ENCODE measurements at places on chromosomes 1 and 21.

- DNase-seq: no peak
Measured at GRCh38 chr21:37060296-37060695, 12.6 kb downstream of the PIGP start.

DNA sequence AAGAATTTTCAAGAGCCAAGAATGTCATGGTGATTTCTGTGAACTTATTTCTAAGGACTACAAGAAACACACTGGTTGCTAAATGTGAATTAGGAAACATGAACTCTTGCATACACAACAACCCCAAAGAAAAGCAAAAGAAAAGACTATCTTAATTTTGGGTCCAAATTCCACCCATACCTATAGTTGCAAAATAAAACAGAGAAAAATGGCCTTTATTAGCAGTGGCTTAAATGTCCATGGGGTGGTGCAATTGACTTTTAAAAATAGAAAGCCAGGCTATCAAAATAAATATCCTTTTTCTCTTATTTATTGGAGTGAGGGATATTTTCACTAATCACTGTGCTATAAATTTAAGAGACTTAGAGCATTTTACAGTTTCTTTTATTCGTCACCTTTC, 80.9 kb upstream of the DPYD start:
- no peak for DNase-seq

DNA sequence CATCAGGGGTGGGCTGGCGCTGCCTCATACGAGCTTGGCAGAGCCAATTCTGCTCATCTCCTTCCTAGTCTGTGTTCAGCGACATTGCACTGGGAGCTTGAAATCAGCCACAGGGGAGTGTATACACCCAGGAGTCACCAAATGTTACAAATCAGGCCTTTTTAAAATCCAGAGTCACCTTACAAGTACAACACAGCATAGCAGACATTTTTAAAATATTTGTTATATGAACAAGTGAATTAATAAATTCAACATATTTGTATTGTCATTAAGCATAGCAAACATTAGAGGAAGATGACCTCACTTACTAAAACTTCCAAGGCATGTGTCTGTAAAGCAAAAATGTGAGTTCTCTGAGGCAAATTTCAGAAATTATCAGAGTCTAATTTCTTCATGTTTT, 210.0 kb downstream of the HLX start:
- DNase-seq: no peak

DNA sequence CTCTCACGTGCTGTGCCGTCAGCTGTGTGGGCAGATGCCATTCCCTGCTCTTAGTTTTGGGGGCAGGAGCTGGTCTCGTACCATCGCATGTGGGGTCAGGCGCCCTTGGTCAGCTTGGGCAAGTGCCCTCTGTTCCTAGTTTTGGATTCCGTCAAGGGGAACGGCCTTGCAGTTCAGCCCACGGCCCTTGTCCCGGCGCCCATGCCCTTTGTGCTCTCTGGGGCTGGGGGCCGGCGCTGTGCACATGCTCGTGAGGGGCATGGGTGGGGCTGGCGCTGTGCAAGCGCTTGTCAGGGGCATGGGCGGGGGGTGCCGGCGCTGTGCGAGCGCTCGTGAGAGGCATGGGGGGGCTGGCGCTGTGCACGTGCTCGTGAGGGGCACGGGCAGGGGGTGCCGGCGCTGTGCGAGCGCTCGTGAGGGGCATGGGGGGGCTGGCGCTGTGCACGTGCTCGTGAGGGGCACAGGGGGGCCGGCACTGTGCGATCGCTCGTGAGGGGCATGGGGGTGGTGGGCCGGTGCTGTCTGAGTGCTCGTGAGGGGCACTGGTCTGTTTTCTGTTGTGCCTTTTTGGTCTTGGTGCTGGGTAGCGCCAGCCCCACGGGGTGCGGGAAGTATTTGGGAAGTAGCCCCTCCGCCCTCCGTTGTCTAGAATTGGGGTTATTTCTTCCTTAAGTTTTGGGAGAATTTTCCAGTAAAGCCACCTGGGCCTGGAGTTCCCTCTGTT, 29.5 kb upstream of the DIP2A start:
- no peak for DNase-seq

- no peak for DNase-seq
Measured at GRCh38 chr1:152836870-152837269, 5.8 kb upstream of the LCE6A start.

DNA sequence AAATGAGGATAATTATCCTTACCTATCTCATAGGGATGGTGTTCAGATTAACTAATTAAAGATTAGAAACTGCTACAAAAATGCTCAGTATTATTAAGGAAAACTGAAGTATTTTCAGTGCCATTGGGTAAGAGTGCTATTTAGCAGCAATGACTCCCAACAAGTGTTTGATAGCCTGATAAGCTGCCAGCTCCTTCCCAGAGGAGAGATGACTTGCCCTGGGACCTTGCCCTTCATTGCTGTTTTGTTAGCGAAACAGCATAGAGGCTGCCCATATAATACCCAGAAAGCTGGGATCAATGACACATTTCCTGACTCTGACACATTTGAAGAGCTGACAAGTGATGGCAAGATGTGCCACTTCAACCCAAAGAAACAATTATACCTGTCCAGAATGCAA, 592.2 kb downstream of the ADGRL2 start:
- DNase-seq: no peak

DNA sequence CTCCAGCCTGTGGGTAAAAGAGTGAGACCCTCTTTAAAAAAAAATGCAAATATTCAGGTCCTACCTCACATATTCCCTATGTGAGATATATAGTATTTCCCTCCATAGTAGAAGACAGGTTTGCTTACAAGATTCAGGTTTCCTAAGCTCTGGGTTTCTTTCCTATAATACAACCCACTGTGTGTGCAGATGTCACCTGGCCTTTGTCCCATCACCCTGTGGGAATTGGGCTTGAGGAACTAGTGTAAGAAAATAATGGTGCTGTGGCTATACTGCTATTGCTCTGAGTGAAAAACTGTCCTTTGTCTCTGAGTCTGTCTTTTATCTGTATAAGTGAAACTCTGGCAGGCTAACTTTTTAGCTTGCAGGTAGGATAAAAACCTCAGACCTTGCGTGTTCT, 13.0 kb downstream of the C1orf146 start:
- no peak for DNase-seq

DNA sequence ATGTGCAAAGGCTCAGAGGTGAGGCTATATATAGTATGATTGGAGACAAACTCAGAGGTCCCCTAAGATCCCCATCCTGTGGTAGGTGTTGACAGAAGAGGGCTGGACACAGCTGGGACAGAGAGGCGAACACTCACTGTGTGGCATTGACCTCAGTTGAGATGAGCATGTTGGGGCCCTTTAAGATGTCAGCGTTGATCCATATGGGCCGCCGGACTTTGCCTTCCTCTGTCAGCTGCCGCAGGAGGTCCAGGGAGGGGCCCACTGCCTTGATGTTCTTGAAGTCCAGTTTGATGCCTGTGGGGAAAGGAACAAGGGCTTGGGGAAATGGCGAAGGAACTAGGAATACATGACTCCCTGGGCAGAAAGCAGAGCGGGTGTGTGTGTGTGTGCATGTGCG, 8.8 kb downstream of the FAM151A start:
- DNase-seq: no peak

GRCh38 chr1:161159913-161160243, 578 bp downstream of the USP21 start:
- DNase-seq: no peak

GRCh38 chr1:195590649-195591048, 1017.6 kb downstream of the KCNT2 start:
- DNase-seq: no peak

GRCh38 chr1:241507189-241507863, 12.2 kb downstream of the FH start:
- DNase-seq: no peak

DNA sequence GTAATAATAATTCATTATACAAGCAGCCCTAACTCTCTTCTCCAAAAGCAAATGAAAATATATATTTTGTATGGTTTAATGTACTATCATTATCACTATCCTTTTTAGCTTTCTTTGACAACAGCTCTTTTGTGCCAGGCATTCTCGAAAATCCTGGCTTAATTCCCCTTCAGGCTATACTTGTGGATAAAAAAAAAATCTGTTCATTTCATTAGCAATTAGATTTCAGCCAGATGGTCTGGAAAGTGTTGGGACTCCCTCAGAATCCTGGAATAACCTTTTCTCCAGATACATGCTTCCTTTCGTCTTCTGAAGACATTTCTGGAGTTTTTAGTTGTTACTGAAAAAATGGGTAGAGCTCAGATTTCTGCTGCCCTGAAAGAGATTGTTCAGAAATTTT, 83.4 kb upstream of the PLPPR4 start:
- DNase-seq: no peak

DNA sequence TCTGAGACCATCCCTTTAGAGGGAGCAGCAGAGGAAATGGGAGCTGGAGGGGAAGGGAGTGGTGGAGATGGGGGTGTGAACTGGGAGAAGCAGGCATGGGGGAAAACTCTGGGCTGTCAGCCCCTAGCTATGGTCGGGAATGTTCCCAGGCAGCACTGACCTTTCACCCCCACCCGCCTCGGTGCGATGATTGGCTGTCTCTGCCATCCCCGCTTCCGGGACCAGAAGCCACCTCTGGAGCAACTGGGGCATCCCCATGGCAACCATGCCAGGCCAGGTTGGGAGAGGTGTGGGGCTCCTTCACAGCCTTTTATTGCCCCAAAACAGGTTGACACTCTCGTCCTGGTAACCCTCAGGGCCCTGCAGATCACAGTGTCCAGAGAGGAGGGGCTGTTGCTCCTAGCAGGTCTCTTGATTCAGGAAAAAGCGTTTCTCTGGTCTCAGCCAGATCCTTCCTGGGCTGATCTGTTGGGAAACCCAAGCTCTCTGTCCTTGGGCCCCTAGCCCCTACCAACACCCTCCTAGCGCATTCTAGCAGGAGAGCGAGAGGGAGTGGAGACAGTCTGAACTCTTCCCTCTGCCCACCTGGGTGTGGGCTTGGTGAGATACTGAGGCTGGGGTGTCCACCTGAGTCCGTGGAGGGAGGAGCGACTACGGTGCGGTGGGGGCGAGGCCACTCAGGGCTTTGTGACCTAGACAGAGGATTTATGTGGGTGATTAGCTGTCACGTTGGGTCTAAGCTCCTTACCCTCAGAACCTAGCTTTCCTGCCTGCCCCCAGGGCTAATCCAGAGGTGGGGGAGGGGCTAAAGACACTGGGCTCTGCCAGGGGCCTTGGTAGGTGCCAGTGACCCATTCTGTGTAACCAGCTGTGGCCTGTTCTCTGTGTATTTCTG, 12.2 kb upstream of the SLC6A9 start:
- DNase-seq: no peak

- no peak for DNase-seq
Measured at GRCh38 chr1:23551849-23552248, 7.5 kb downstream of the ID3 start.

GRCh38 chr1:248739572-248740205, 15.9 kb downstream of the LYPD8 start:
- DNase-seq: no peak

DNA sequence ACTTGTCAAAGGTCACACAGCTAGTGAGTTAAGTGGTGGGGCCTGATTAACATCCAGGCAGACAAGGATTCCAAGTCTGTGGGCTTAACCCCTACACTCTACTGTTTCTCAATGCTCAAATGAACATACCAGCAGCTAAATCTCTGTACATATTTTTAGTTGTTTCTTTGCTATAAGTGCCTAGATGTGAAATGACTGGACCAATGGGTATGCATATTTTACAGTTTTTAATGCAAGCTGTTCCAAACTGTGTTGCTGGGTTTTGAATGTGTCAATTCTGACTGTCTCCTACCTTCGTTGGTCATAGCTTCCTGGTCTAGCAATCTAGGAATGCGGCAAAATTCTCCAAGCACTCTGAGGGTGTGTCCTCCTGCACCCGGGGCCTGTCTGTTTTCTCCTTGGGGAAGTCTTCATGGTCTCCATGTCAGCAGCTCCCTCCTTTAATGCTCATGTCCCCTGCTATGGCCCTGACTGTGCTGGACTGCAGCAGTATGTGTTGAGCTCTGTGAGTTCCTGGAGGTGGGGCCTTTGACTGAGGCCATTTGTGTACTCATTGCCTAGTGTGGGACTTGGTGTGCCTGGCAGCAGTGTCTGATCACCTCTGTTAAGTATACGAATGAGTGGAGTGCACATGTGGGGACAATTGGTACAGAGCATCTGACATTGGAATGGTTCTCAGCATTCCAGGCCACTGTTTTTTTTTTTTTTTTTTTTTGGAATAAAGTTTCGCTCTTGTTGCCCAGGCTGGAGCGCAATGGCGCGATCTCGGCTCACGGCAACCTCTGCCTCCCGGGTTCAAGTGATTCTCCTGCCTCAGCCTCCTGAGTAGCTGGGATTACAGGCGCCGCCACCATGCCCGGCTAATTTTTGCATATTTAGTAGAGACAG, 72.9 kb upstream of the SLC2A1 start:
- no peak for DNase-seq

DNA sequence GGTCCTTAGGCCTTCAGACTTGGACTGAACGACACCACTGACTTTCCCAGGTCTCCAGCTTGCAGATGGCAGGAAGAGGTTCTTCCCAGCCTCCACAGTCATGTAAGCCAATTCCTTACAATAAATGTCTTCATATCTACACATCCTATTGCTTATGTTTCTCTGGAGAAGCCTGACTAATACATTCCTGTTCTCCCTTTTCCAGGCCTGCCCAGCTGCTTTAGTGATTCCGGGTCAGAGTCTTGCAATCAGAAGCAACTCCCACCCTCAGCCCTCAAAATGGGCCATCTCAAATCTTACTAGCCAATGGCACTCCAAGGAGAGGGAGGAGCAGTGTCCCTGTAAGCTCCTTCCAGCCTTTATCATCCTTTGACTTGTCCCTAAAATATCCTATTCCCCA, 16.4 kb upstream of the CPT2 start:
- no peak for DNase-seq

GRCh38 chr1:13775459-13775858, 75.5 kb downstream of the PRDM2 start:
- no peak for DNase-seq

GRCh38 chr1:91948097-91948496, 1.1 kb upstream of the BRDT start:
- no peak for DNase-seq

- no peak for DNase-seq
Measured at GRCh38 chr1:209580577-209580976, 2.9 kb upstream of the CAMK1G start.
